ENCODE measurements at places on chromosomes 5 and 9.

DNA sequence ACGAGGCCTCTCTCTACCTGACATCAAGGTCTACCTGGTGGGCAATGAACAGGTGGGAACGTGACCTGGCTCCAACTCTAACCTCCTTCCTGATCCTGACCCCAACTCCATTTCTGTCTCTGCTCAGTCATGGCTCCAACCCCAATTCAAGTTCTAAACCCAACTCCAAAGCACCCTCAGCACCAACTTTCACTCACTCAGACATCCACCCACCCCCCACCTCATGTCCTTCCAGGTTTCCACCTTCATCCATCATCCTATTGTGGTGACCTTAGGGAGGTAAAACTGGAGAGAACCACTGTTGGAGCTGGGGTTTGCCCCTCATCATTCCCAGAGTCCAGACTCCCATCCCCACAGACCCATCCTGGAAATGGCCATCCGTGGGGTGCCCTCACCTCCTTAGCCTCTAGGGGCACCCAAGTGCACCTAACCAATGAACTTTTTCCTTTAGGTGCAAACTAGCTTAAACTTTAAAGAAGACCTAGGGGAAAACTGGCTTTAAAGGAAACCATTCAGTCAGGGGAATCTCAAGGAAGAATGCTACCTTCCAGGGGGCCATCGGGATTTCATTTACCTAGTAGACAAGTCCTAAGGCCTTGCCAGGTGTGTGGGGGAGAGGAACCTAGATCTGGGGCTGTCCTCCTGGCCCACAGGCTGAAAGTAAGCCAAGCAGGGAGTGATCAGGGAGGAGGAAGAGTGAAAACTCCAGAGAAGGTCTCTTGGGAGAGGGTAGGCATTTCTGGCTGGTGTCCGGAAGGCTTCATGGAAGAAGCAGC, 11.3 kb downstream of the RGS14 start:
- no peak for DNase-seq

GRCh38 chr5:39076101-39076756, 2.0 kb upstream of the RICTOR start:
- no peak for DNase-seq

DNA sequence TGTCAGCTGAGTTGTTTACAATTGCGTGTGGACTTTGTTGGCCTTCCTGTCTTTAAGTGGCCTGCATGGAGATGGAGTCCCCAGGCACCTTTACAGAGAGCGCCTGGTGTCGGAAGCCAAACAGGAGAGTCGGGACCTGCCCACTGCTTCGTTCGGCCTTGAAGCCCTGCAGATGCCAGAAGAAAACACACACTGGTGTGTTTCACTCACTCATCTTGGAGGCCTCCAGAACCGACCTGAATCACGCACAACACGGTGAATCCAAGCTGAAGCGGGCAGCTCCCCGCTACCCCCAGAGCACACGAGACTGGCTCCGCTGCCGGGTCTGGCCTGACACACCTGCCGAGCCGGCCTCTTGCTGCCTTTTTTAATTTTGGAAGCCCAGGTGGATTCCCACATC, 419.4 kb upstream of the IRX4 start:
- DNase-seq: peak; percentile 5

GRCh38 chr5:133474851-133475590, 137.3 kb downstream of the FSTL4 start:
- no peak for DNase-seq

- no peak for DNase-seq
These were observed 12.9 kb downstream of the SLC6A3 start for GRCh38 chr5:1432296-1432695.

DNA sequence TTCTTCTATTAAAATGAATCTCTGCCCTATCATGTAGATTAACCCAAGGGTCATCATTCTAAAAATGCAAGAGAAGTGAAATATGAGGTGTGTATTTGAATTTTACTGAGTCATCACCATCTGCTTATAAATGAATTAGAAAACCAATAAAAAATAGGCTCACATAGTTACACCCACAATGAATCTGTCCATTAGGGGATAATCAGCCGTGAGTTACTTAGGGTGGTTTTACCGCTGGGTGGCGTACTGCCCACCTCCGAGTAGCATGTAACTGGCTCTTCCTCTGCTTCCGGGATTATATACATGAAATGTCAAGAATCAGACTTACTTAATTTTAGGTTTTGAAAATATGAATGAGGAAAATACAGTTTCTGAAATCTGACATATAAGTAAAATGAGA, 332.9 kb upstream of the CCNG1 start:
- no peak for DNase-seq

- no peak for DNase-seq
These were observed 155.4 kb downstream of the RGS3 start for GRCh38 chr9:113618836-113619490.

DNA sequence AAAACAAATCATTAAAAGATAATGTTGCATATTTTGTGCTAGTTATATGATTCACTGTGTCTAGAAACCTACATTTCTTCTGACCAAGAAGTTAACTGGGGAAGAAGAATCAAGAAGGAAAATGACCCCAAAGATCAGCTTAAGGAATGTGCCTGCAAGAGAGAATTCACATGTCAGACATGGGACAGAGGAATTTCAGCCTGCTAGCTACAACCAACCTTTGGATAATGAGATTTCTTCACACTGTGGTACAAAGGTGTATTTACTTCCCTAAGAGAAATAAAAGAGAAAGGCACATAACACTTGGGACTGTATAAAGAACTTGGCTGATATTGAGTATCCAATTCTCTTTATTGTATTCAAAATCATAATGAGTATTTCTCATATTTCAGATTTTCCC, 39.6 kb upstream of the ELL2 start:
- DNase-seq: no peak

DNA sequence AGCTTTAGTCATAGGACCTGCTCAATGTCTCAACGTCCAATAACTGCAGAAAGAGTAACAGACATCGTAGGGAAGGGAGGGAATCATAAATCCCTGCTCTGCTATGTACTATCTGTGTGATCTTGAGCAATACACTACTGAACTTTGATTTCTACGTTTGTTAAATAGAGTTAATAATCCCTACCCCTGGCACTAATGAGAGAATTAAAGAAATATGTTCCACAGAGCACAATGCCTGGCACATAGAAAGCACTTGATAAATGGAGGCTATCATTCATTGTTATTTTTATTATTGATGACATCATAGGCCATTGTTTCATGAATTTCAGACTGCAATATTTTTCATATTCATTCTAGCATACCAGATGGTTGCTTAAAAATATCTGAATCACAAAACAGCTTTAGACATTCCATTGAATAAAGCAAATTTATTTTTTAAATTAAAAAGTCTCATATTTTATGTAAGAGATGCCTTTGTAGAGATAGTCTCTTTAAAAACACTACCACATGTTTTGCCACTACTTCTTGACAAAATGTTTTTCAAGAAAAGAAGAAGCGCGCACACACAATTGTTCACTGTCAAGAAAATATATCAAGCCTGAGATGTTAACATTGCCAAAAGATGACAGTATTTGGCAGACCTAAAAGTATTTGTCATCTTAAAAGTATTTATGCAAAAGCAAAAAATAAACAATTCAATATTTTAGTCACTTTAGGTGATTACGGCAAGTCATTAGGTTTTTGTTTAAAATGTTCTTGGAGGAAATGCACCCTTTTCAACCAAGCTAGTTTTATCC, 108.5 kb downstream of the EBF1 start:
- no peak for DNase-seq

DNA sequence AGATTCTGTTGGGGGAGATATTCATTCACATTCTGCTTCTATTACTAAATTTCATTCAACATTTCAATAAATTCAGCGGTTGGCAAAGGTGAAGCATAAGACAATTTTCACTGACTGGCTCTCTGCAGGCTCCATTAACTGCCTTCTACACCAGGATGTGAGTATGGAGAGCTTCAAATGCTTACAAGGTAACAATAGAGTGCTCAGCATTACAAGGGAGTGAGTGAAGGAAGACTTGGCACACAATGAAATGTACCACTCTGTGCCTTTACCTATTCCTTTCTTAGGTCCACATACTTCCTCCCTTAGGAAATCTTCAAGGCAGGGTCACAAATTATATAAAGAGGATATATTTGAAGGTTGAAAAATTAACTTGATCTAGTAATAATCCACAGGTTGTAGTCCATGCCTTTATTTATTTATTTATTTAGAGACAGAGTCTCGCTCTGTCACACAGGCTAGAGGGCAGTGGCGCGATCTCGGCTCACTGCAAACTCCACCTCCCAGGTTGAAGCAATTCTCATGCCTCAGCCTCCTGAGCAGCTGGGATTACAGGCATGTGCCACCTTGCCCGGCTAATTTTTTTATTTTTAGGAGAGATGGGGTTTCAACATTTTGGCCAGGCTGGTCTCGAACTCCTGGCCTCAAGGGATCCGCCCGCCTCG, 76.6 kb upstream of the FAM169A start:
- DNase-seq: no peak

- DNase-seq: no peak
These were observed 18.8 kb downstream of the NUP214 start for GRCh38 chr9:131144201-131144600.

GRCh38 chr9:127362829-127363228, 34.1 kb upstream of the SLC2A8 start:
- no peak for DNase-seq

- no peak for DNase-seq
These were observed 105.3 kb downstream of the TRIM36 start for GRCh38 chr5:115064380-115064779.

GRCh38 chr5:106966686-106967315, 703.9 kb downstream of the EFNA5 start:
- DNase-seq: no peak

DNA sequence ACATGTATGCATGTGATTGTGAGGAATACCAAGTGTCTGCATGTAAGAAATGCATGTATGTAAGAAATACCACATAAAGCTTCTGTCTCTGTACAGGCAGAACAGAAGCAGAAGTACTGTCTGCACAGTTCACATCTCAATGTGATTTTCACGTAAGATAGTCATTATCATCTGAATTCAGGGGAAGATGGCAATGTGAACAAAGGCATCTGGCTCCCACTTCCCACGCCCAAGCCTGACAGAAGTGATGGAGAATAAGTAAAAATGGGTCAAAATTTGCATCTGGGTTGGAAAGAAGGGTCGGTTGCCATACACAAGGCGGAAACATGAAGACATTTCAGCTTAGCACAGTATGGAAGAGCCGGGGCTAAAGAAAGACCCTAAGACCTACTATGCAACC, 71.7 kb downstream of the SUSD1 start:
- DNase-seq: no peak

DNA sequence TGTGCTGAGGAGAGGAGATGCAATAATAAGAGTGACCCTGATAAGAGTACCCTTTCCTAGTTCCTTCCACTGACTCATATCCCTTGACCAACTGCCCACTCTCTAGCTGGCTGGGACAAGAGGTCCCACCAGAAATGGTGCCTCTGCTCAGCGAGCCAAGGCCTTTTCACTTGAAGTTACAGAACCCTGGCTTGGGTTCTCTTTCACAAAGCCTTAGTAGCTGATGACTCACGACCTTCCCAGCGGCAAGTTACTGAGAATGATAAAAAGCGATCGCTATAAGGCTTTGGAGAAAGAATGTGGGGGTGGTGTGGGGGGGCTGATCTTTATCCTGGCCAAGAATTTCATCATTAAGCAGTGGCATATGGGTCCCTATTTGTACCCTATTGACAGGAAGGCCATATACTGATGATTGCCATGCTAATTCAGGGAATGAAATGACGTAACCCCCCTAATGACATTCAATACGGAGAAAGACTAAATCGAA, 90.3 kb downstream of the FBXO38 start:
- DNase-seq: no peak

DNA sequence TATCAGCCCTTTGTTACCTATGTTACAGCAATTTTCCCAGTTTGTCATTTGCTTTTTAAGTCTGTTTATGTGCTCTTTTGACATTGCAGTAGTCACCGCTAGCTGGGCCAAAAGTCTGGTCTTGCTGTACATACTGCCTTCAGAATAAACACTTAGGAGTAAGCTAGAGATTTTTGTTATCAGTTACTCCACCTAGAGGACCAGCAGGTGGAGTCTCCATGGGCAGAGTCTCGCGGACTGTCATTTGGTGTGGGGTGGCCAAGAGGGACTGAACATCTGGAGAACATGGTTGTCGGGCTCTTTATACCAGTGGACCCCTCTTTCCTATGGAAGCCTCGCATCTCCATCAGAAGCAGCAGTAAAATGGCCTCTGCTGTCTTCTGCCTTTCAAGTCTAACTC, 10.8 kb upstream of the MGAT1 start:
- DNase-seq: no peak

- DNase-seq: no peak
These were observed 38.8 kb downstream of the LPCAT1 start for GRCh38 chr5:1484730-1485578.

- DNase-seq: no peak
These were observed 1.5 kb downstream of the SH3GLB2 start for GRCh38 chr9:129026442-129027223.

- no peak for DNase-seq
These were observed 136.3 kb downstream of the ASTN2 start for GRCh38 chr9:117278471-117279035.

- DNase-seq: no peak
These were observed 18.6 kb upstream of the SLC6A19 start for GRCh38 chr5:1182633-1183423.

DNA sequence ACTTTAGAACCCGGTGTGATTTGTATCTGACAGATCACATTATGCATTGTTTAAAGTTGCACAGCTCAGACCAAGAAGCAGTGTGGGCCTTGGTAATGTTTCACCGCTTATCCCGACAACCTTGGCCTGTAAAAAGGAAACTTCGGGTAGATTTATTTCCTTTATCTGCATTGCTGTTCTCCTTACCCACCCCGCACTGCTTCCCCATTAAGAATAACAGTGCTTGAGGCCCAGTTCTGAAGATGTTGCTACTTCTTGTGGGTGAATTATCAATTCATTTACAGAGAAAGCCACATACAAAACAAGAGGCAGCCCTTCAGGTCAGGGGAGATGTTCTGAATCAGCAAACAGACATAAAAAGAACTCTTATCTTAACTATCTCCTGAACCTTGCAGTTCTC, 8.4 kb downstream of the SMARCA2 start:
- no peak for DNase-seq

DNA sequence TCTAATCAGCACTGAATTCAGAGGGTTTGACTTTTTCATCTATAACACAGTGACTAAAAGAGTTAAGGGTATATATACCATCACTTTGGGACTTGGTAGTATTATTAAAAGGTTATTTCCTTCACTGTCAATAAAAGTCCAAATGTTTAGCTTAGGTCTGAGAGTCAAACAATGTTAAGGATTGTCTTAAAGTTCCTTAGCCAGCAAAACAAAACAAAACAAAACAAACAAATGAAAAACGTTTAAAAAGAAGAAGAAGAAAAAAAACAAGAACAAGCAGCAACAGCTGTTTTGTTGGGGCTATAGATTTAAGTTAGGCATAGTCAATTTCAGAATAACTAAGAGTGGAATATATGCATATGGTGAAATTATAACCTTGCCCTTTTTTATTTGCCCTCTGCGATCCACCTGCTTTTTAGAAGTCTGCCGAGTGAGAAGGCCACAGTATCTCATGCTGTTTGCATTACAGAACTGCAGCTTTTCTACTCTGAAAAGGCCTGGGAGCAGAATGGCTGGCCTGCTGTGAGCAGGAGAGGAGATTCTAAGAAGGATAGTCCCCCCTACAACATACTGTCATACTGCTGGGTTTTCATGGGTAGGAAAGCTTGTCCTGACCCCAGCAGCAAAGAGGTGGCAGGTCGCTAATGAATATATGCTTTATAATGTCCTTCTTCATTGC, 141.7 kb downstream of the NTRK2 start:
- DNase-seq: no peak

All from NCI-H345 (cell line).